ENCODE measurements at places on chromosomes 1 and 21.

- no peak for DNase-seq
Measured at GRCh38 chr1:74683656-74684055, 10.1 kb upstream of the ERICH3 start.

GRCh38 chr1:241542199-241542907, 10.2 kb downstream of the KMO start:
- no peak for DNase-seq

- no peak for DNase-seq
Measured at GRCh38 chr1:88088481-88088880, 595.6 kb upstream of the PKN2 start.

GRCh38 chr1:154808261-154808908, 61.7 kb downstream of the KCNN3 start:
- DNase-seq = no peak

- DNase-seq = peak; percentile 93
Measured at GRCh38 chr1:81800695-81801650, at the start of gene ADGRL2. ADGRL2 (plus strand) TSS chr1:81800934; CDS start chr1:81836985, 36,051 bp downstream.

- DNase-seq = peak; percentile 68
Measured at GRCh38 chr1:155466996-155467395, 95.6 kb downstream of the ASH1L start.

DNA sequence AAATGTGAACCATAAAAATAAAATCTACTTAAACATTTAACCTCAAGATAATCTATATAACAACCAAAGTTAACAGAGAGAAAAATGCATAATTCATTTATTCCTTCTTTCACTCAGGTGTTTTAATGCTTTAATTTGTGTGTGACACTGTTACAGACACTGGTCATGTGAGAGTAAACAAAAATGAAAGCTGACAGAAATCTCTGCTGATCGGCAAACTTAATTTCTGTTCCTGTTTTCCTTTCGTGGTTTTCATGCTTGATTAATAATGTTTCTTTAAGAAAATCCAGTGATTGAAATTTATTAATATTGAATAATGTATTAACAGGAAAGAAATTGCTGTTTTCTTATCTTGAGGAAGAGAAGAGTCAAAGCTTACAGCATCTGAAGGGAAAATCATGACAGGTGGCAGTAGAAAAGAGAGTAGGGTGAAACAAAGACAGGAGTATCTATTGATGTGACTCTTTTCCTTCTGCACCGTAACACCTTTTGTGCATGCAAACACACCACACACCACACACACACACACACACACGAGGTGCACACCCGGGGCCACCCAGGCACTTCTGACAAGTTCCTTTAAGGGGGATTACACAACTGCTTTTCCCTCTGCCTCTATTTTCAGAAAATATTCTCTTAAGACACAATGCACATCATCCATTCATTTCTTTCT, 1.6 kb downstream of the OR2AK2 start:
- no peak for DNase-seq

GRCh38 chr1:153746174-153746573, 18.3 kb downstream of the INTS3 start:
- DNase-seq = no peak

DNA sequence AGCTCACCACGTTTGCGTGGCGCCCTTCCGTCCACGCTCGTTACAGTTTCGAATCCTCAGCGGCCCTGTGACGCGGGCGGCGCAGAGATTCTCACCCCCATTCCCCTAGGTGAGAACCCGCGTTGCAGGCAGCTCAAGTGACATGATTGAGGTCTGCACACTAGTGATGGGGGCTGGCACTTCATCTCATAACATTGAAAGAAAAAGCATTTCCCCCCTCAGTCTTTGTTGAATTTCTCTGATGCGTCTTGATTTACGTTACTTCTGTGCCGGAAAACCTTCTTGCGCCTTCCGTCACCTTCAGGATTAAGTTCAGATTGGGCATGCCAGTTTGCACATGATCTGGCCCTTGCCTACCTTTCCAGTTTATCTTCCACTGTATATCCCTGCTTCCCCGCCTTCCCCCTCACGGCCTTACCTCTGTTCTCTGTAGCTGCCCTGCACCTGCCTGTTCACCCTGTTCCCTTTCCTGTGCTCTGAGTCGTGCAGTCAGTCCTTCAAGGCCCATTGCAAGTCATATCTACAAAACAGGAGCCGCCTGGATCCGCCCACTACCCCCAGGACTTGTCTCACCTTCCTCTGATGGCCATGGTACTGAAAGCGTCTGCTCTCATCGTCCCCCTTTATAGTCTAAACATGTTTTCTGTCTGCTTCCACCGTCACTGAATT, 1.1 kb downstream of the CTPS1 start:
- peak; percentile 41 for DNase-seq

GRCh38 chr1:52627028-52627427, 5.9 kb upstream of the SHISAL2A start:
- no peak for DNase-seq

DNA sequence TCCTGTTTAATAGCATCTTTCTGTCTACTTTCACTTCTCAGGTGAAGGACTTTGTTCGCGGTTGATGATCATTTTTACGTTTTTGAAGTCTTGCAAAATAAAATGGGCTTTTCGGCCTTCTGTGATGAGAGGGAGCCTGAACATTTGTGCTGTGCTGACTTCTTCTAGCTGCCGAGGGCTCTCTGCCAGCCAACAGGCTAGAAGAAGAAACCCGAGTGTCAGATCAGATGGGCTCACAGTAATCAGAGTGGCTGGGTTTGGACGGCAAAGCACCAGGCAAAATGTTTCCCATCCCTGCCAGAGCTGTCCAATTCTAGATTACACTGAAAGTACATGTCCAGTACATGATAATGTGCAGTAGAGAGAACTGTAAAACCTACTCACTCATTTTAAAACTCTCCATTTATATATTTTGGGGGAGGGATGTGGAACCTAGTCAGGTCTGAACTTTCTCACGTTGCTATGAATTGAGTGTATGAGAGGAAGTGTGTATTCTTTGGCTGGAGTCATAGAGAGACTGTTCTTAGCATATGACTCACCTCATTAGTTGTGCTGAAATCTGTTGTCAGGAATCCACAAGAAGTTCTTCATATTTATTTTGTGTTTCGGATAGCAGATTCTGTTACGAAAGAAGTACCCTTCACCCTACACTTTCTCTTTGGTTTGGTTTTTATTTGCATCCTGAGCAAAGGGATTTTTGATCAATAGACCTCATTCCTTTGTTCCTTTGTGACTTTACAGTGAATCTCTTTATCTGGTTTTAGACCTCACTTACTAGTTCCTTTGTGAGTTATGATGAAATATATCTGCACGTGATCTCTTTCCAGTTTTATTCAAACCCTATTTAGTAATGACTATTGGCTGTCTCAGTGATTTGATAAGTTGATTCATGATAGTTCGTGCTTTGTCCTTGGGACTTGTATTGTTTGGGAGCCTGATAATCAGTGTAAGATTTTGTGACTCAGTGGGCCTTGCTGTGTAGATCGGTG, 4.8 kb downstream of the ATP1A1 start:
- DNase-seq = peak; percentile 93

DNA sequence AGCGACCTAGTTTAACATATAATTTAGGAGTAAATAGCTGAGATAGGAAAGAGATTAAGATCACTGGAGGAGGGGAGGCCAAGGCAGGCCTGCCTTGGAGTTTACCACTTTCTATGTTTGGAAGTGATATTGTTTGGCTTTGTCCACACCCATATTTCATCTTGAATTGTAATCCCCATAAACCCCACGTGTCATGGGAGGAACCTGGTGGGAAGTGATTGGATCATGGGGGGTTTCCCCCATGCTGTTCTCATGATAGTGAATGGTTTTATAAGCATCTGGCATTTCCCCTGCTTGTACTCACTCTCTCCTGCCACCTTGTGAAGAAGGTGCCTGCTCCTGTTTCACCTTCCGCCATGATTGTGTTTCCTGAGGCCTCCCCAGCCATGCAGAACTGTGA, 58.3 kb upstream of the ARTN start:
- DNase-seq = no peak

- DNase-seq = no peak
Measured at GRCh38 chr1:170030212-170030611, 44.3 kb downstream of the KIFAP3 start.

GRCh38 chr1:200880212-200880611, 7.4 kb downstream of the GPR25 start:
- no peak for DNase-seq

GRCh38 chr1:47388891-47389238, 27.2 kb upstream of the FOXE3 start:
- peak; percentile 81 for DNase-seq

DNA sequence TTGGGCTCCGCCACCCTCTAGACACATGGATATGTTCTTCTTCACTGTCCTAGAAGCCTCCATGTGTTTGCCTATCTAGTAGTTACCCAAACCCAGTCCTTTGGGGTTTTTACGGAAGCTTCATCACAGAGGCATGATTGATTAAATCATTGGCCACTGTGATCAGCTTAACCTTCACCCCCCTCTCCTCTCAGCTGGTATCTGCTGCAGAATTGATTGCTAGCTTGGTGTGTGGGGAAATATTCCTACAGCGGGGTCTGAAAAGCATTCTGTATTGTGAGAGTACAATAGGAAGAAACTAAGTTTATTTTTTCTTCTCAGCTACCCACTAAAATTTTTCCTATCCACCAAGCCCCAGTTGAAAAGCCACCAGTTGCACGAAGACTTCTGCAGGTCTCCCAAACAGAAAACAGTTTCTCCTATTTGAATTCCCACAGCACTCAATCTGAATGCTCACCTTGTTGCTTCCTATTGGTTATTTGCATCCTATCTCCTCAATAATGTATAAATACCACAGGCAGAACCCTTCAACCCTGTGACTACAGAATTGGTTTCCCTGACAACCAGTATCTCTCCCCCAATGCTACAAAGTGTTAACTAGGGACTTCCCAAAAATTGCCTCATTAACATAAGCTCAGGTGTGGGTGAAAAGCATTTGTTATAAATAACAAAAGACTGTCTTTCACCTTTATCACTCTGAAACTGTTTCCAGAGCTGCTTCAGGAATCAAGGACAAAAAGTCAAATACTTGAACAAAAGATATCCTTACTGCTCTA, 9.3 kb upstream of the VANGL1 start:
- no peak for DNase-seq

DNA sequence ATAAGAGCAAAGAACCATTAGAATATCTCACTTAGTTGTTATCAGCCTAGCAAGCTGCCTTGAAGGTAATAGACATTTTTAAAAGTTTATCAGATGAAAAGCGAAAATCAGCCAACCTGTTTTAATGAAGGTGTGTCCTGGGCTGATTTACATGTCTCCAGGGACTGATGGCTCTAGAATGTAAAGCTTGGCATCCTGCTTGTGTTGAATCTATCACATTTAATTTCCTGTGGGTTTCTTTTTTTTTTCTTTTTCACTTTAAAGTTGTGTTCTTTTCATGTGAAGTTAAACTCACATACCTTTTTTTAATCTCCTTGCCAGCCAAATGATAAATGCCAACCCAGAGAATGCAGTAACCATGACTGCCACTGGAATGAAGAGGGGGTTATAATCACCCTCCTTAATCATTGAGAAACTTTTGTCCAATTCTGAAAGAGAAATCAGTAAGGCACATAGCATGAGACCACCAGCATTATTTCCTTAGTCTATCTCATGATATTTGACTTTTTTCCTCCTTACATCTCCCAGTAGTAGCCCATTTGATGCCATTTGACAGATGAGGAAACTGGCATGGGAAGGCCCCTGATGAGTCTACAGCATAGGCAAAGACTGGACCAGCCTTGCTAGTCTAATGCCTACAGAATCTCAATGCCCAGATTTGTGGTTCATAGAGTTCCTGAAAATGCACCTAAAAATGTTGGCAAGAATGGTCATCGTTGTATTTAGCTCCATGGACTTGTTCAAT, 10.0 kb downstream of the SELL start:
- DNase-seq = no peak

DNA sequence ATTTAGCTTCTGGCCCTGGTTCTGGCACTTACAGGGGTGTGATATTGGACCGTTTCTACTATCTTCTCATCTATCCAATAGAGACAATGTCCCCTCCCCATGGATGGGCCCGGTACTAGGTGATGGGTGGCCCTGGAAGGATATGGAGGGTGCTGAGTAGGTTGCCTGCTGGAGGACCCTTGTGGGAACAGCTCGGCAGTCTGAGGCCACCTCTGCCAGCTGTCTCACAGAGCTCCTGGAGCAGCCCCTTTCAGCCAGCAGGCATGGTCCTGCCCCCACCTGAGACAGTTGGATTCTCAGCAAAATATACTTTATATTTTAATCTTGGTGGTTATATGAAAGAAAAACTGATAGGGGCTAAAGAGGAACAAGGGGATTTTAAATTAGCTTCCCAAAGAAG, 101.0 kb upstream of the LMO4 start:
- DNase-seq = no peak

DNA sequence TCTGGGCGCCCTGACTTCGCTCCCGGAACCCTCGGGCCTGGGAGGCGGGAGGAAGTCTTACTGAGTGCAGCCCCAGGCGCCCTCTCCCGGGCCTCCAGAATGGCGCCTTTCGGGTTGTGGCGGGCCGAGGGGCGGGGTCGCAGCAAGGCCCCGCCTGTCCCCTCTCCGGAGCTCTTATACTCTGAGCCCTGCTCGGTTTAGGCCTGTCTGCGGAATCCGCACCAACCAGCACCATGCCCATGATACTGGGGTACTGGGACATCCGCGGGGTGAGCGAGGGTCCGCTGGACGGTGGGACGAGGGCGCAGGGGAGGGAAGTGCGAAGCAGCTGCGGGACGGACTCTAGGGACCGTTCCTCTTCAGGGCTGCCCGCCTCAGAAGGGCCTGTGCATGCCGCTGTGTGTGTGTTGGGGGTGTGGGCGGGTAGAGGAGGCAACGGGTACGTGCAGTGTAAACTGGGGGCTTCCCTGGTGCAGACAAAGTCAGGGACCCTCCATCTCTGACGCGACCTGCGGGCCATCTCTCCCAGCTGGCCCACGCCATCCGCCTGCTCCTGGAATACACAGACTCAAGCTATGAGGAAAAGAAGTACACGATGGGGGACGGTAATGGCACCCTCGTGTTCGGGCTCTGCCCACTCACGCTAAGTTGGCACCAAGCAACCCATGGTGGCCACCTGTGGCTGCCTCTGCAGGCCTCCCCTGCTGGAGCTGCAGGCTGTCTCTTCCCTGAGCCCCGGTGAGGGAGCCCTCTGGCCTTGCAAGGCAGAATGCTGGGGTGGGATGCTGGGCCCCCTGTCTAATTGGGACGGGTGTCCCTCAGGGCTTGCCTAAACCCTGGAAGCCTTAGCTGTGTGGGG, at the start of gene GSTM1:
TSS of gene GSTM1 (plus strand) at position 177 of the 859 bp plus-strand sequence. CDS start at position 234, 57 bp downstream.
- no peak for DNase-seq

- no peak for DNase-seq
Measured at GRCh38 chr1:54486907-54487306, 61.1 kb upstream of the ACOT11 start.

- DNase-seq = peak; percentile 50
Measured at GRCh38 chr1:77322061-77322900, 40.5 kb downstream of the AK5 start.

- no peak for DNase-seq
Measured at GRCh38 chr1:81509594-81509993, 291.1 kb upstream of the ADGRL2 start.

GRCh38 chr1:58670181-58670580, 29.7 kb downstream of the MYSM1 start:
- DNase-seq = no peak

- peak; percentile 49 for DNase-seq
Measured at GRCh38 chr21:26843933-26844257, 1.3 kb downstream of the ADAMTS1 start.
